ENCODE measurements at places on chromosomes 7 and 10. TPM values are rescaled to one million over a fixed set of nuclear protein-coding genes. Genes with fewer than 3 reads are reported as not detected.

GRCh38 chr10:121183236-121183635 is 332.1 kb downstream of the WDR11 start:
- no peaks in the 10 kb centered on the region for H3K4me1 ChIP-seq
- H3K27ac ChIP-seq: no peak overlapping the region
- no peaks in the 10 kb centered on the region for H3K36me3 ChIP-seq

Gene CPA2
- not detected for total RNA-seq

DNA sequence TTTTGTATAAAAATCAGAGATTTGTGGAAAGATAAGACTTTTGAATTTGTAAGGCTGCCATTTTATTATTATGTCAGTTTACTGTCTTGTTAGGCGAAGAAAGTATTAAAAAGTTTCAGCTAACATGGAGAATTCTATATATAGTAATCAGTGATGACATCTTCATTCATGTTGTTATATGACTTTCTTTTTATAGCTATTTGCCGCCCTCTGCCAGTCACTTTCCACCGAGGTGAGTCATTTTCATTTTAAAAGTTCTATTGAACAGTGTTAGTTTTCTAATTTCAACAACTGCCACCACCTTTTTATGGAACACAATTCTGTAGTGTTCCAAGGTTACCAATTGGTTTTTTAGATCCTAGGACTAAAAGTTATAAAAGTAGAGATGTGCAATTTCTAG is 11.8 kb downstream of the CUTC start:
- H3K4me3 ChIP-seq: no peak overlapping the region
- no peak overlapping the region for H3K27ac ChIP-seq
- peaks cover 23% of the 10 kb centered on the region for H3K4me1 ChIP-seq
- H3K27me3 ChIP-seq: no peaks in the 10 kb centered on the region

GRCh38 chr10:58898854-58899573 is 277.4 kb upstream of the PHYHIPL start:
- H3K27ac ChIP-seq: no peak overlapping the region
- no peak for DNase-seq
- no peaks in the 10 kb centered on the region for H3K36me3 ChIP-seq
- H3K4me3 ChIP-seq: no peak overlapping the region

Gene SLC13A4
- total RNA-seq: not detected

DNA sequence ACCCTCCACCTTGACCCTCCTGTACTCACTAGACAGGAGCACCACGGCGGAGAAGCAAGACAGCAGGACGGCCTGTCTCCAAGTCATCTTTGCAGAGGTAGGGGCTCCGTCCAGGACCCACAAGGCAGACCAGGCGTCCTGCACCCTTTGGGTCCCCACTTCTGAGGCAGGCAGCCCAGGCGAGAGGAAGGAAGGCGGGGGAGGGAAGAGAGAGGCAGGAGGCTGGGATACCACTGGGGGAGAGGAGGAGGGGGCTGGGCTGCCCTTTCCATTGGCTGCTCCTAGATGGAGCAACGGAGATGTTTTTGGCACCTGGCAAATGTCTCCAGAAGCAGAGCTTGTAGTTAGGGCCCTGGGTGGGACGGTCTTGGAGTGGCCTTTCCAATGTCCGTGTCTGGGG is at the start of gene UCMA:
Gene UCMA (minus strand): TSS at position 203 of the 400 bp plus-strand sequence. CDS start 116 bp downstream, at position 87.
- H3K4me1 ChIP-seq: no peaks in the 10 kb centered on the region
- no peak for DNase-seq
- no peaks in the 10 kb centered on the region for H3K27me3 ChIP-seq
- no peak within 1 kb of the TSS for H3K4me3 ChIP-seq
- no peak within 1 kb of the TSS for H3K27ac ChIP-seq
